ENCODE measurements at places on chromosomes 2 and 18.

DNA sequence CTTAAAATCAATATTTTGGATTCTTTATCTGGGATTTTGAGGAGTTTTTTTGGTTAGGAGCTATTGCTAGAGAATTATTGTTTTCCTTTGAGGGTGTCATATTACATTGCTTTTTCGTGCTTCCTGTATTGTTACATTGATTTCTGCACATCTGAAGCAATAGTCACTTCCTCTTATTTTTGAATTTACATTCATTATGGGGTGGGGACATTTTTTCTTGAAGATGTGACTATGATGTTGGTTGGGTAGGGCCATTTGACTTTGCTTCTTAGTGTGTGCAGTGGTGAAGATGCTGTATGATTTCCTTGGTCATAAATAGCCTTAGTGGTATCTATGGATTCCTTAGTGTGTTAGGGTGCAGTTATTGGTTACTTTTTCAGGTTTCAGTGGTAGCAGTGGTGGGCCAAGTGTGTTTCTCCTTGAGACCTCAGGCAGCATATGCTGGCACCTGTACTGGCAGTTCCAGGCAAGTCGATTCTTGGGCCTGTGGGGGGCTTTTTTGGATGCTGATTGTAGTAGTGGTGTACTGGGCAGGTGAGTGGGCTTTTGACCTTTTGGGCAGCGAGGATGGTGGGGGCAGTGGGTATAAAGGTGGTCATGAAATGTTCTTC is 61.8 kb downstream of the ARHGAP25 start:
- no peak for DNase-seq

DNA sequence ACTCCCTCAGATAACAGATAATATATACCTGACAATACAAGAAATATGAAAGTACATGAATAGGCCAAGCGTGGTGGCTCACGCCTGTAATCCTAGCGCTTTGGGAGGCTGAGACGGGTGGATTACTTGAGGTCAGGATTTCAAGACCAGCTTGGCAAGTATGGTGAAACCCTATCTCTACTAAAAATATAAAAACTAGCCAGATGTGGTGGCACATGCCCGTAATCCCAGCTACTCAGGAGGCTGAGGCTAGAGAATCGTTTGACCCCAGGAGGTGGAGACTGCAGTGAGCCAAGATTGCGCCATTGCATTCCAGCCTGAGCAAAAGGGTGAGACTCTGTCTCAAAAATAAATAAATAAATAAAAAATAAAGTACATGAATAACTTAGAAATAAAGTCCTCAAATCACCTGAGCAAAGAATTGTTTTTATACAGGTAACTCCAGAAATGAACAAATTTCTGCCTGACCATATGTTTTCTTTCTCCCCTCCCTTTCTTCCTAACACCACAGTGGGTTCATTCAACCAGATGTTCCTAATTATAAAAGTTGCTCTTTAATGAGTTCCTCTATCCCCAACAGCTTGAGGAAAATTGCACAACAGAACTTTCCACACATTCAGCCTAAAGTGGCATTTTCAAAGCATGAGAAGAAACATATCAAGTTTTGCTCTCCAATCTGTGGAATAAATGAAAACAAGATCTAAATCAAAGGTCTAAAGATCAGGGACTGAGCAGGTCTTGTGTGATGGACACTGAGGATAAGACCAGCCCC is 33.6 kb upstream of the AP1S3 start:
- DNase-seq: no peak

- DNase-seq: no peak
Observed at GRCh38 chr18:79772865-79773696, 24.7 kb upstream of the KCNG2 start.

DNA sequence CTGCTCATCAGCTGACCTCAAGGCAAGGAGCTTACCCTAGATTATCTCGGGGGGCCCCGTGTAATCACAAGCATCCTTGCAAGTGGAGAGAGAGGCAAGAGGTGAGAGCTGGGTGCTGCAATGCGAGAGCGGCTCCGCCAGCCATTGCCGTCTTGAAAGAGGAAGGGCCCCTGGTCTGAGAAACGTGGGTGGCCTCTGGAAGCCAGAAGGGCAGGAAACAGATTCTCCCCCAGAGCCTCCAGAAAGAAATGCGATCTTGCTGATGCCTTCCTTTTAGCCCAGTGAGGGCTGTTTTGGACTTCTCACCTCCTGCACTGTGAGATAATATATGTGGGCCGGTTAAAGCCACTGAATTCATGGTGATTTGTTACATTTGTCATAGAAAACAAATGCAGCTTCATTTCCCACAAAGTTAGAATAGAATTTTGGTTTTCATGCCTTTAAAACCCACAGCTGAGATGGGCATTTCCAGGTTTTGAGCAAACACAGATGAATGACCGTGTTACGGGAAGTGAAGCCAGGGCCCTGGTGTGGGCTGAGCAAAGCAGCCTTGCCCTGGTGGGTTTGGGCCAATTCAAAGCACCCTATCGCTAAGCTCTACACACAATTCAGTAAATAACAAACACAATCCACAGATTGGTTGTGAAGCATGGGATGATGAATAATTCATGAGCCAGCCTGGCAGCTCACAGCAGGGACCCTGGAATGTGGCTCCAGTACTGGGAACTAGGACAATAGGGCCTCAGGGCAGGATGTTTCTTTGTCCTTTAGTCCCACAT is 319.9 kb upstream of the HS6ST1 start:
- no peak for DNase-seq

Measured in T follicular helper cell (primary cell).